ENCODE measurements at places on chromosomes 6 and 20.
A peak's percentile ranks its signal among the peaks of the same experiment; 100 is the strongest.

- no peak for DNase-seq
Observed at GRCh38 chr6:39005774-39006173, 42.8 kb upstream of the GLP1R start.

DNA sequence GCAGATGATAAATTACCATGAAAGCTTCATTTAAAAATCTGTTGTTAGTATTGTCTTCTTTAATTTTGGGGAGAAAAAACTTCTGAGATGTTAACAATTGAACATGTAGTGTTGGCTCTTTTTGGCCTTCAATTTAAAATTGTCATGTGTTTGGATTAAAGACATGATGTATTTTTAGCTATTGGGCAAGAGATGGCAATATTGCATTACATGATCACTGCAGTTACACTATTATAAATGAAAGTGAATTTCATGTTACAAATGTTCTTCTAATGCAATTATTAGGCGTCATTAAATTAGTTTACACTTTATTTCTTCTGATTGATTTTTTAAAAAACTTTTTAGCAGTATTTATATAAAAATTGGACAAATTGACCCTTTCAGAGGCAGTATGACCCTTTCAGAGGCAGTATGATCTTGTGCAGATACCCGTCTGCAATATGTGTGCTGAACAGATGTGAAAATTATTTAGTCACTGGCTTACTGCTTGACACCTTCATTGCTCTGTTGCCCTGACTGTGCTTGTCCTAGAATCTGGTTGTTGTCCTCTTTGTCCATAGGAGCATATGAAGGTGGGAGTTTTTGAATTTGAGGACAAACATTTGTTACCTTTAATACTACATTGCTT is 25.8 kb downstream of the CDKAL1 start:
- no peak for DNase-seq

GRCh38 chr20:53959911-53960578 is 110.3 kb downstream of the BCAS1 start:
- no peak for DNase-seq

GRCh38 chr6:150118203-150118602 is 24.6 kb upstream of the PPP1R14C start:
- DNase-seq = no peak

- peak; percentile 66 for DNase-seq
Observed at GRCh38 chr6:15244620-15245360, 1.1 kb upstream of the JARID2 start.

- DNase-seq = no peak
Observed at GRCh38 chr6:112337209-112337638, 9.9 kb upstream of the RFPL4B start.

DNA sequence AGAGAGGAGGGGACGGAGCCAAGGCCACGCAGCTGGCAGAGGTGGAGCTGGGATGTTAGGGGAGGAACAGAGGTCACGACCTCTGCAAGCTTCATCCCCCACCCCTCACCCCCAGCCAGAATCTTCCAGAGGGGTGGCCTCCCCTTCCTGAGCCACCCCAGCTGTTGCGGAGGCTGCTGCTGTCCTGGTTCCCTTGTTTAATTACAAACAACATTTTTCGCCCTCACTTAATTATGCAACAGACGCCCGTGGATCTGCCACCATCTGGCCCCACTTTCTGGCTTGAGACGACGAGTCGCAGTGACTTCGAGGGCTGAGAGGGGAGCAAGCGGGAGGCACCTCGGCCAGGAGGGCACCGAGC is 153.7 kb upstream of the PTPN1 start:
- DNase-seq = no peak

DNA sequence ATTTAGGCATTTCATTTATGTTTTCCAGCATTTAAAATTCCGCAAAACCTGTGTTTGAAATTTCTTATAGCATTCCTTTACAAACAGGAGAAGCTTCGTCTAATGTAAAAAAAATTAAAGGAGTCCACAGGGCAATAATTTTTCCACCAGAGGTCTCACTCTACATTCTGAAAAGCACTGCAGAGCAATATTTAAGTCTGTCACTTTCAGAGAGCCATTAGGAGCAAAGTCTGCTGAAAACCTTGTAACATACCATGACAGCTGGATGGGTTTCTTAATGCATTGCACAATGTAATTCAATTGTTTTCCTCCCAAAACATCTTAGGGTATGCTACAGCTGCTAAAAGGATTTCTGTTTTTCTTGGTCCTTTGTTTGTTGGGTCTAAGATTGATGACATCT is 18.0 kb downstream of the BAG2 start:
- DNase-seq = no peak

DNA sequence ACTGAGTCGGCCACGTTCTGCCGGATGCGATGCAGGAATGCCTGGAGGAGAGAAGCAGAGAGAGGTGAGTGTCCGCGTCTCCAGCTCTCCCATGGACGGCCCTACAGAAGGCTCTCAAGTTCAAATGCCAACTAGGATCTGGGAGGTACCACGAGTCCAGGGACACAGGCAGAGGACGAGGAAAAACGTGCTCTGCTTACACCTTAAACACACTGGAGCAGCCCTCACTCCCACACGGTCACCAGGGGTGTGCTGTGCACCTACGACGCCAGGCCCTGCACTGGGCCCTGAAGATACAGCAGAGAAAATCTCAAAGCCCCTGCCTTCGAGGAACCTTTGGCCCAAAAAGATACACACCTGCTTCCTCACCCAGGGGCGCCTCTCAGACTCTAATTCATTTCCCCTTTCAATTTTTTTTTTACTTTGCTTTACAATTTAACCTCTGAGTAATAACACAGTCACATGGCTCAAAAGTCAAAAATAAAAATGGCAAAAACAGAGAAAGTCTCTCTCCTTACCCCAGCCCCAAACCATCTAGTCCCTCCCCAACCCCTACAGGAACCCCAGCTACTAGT is 79.9 kb downstream of the PREX1 start:
- no peak for DNase-seq

- DNase-seq = peak; percentile 56
Observed at GRCh38 chr6:2196079-2196679, 49.2 kb downstream of the GMDS start.

- DNase-seq = peak; percentile 68
Observed at GRCh38 chr6:69796073-69796641, 653 bp downstream of the LMBRD1 start.

- no peak for DNase-seq
Observed at GRCh38 chr6:129645106-129645829, 64.7 kb downstream of the ARHGAP18 start.

- no peak for DNase-seq
Observed at GRCh38 chr20:14915356-14915755, 577.9 kb upstream of the FLRT3 start.

DNA sequence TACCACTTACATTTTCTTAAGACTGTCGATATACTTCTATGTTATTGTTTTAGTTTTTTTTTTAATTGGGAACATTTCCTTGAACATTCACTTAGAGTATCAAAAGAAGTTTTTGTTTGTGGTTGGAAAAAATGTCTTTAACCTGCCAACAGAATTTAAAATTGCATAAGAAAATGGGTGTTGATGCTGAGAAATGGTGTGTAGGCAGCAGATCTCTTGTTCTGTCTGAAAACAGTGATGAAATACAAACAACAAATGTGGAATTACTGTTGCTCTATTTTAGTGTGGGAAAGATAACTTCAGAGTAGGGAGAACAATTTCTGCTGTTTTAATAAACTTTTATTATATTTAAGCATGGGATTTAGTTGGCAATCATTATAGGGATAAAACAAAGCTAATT is 293.5 kb downstream of the CDKAL1 start:
- DNase-seq = no peak

DNA sequence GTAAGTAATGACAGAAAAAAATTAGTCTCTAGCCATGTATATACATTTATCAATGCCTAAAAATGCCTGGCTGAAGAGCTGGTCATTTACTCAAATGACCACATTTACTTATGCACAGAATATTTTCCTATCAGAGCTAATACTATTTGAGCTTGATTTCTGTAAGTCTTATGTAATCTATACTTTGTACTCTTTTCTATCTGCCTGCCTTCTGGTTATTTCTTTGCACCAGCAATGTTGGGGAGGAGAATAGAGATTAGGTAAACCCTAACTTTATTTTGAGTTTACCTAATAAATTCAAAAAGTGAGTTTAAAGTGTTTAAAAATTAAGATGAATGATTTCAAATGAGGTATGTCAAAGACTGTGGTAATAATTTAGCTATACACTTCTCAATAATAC is 3.7 kb downstream of the CALHM5 start:
- DNase-seq = no peak

DNA sequence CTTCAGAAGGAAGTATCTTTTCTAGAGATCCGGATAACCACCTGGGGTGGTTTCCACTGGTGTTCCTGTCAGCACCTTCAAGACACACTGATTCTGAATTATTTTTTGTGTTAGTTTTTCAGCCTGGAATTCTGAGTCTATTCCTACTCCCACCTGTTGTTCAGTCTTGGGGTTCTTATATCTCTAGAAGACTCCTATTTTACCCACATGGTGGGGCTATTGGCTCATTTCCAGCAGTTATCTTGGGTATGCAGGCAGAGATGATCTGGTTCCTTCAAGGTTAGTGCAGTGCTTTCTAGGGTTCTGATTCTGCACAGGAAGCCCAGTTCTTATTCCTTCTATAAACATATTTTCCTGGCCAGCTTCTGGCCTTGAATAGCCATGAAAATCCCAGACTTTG is 175.6 kb upstream of the PDE7B start:
- peak; percentile 58 for DNase-seq

DNA sequence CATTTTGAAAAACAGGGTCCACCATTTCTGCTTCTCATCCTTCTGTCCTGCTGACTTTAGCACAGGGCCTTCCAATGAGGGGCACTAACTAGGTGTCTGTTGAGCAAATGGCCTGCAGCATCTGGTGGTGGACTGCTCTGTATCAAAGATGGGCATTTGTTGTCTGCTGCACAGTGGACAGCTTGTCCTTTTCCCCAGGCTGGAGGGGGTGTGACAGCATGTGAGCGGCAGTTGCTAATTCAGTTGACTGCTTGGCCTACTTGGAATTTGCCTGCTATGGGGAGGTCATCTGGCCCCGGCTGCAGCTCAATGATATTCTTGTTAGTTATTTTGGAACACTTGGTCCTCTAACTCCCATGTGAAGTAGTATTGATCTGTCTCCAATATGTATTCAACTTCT is 93.7 kb downstream of the SH3BGRL2 start:
- DNase-seq = no peak
